Chondrocyte (in vitro differentiated cells): ENCODE measurements at places on chromosomes 16 and 17. TPM values are rescaled to one million over a fixed set of nuclear protein-coding genes. Genes with fewer than 3 reads are reported as not detected.

KRTAP4-3 gene
- not detected in 3 replicates for total RNA-seq

ANKRD40CL gene
- total RNA-seq, result not detected in 3 replicates

FBXO39 gene
- total RNA-seq, result not detected in 3 replicates

C16orf74 gene
- 0.82 to 1.6 TPM (median 1.0 TPM) in 3 replicates for total RNA-seq
